ENCODE measurements at places on chromosomes 5 and 9.

DNA sequence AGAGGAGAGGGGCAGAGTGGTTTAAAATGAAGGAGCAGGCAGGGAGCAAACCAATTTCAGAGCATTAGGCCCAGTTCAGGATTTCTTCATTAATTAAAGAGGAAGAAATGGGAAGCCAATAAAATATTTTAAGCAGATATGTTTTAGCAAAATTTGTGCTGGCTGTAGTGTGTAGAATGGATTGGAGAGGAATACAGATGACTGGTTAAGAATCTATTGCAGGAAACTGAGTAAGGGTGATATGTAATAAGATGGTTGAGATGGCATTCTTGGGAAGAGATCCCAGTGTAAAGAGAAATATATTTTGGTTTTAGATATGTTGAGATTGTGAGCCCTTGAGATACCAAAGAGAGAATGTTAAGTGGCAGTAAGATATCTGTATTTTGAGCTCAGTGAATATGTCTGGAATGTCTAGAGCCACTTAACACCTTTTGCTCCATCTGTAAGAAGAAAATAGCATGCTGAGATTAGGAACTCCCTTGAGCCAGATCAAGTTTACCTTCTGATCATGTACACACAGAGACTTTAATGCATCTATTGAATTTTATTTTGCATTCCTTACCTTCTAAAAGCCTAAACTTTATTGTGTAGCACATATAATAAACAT is 79.5 kb upstream of the SLC27A6 start:
- no peak for DNase-seq

GRCh38 chr5:95163079-95163478 is 121.8 kb downstream of the MCTP1 start:
- DNase-seq, result no peak

DNA sequence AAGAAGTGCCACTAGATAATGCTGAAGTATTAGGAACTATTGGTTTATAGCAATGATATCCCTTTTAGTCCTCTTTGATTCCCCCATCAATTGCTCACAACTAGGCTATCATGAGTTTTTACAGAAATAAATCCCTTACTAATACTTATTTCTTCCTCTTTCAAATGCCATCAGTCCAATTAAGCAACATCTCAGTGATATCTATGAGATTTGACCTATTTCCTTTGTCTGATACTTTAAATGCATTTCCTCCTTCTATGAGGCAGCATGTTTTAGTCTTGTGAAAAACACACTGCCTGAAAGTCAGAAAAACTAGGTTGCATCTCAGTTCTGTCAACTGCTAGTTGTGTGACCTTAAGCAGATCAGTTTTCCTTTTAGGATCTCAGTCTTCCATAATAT is 101.6 kb downstream of the FBXW11 start:
- DNase-seq, result no peak

GRCh38 chr9:91604451-91605179 is 181.0 kb upstream of the NFIL3 start:
- no peak for DNase-seq

DNA sequence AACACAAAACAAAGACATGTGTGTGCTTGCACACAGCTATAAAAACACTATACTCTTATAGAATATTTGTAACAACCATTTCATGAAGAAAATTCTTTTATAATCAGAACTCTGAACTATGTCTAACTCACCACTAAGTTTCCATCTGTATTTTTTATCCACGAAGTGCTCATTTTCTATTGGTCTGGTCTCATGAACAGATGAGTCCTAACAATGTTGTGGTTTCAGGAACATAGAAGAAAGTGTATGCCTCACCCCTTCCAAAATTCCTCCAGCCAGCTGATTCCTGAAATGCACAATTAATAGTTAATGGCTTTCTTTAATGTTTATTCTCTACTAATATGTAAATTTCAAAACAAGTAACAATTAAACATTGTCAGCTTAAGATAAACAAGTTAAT is 325.3 kb upstream of the GRAMD2B start:
- no peak for DNase-seq
